ENCODE measurements at places on chromosomes 2 and 18.
A peak's percentile ranks its signal among the peaks of the same experiment; 100 is the strongest.

DNA sequence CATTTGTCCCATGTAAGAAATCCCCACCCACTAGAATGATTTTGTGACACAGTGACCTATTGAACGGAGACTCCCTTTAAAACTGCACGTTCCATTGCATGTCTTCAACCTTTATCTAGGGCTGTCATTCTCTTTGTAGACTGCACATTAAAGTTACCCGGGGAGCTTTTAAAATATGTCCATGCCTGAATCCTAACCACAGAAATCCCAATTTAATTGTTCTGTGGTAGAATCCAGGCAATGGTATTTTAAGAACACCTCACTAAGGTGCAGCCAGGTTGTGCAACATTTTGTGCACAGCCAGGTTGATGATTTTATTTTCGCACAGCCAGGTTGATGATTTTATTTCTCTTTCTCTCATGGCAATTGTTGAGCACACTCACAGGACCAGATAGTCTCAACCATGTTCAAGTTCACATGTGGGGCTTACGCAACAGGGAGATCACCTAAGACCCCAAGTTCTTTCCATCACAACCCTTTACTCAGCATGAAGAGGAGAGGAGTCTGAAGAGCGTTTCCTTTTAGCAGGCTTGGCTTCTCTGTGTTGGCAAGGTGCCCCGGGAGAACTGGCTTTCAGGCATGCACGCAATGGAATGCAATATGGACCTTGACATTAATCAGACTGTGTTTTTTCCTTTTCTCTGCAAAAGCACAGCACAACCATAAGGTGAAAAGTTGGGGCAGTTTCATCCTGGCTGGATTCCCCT lies 467.3 kb upstream of the ETAA1 start:
- peak; percentile 36 for ATAC-seq
- H3K36me3 ChIP-seq, result no peaks in the 10 kb centered on the region
- no peaks in the 10 kb centered on the region for H3K27me3 ChIP-seq
- peaks cover 16% of the 10 kb centered on the region for H3K4me1 ChIP-seq
- H3K4me3 ChIP-seq, result no peak overlapping the region

DNA sequence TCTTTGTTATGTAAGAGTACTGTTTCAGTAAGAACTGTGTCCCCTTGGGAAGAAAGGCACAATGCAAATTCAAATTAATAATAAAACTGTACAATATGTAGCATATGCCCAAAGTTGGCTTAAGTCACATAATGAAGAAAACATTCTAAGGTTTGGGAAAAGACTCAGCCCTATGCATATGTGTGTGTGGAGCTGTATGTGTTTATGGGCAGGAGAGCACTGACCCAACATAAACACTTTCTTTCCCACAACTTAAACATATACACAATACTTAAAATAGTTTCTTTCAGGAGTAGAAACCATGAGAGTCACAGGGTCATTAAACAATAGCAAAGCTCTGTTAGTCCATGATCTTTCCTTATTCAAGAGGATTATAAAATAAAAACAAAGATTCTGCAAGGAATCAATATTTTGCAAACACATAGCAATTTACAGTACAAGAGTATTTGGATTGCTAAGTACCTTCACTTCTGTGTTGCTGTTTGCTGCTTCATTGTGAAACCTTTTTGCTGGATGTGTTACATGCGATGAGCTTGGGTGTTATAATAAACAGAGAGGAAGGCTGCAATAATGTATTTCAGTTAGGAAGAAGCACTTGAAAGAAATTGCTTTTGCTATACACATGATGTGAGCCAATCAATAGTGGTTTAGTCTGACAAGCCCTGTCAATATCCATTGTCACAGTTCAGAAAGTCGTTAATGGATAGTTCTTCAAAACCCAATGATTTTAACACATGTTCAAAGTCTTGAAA lies 347.3 kb downstream of the ARHGAP15 start:
- no peak for ATAC-seq
- H3K27ac ChIP-seq, result no peak overlapping the region
- no peaks in the 10 kb centered on the region for H3K36me3 ChIP-seq
- H3K27me3 ChIP-seq, result no peaks in the 10 kb centered on the region
- peaks cover 41% of the 10 kb centered on the region for H3K4me1 ChIP-seq

- H3K36me3 ChIP-seq, result no peaks in the 10 kb centered on the region
- no peak overlapping the region for H3K4me3 ChIP-seq
- H3K27ac ChIP-seq, result no peak overlapping the region
- H3K27me3 ChIP-seq, result no peaks in the 10 kb centered on the region
- ATAC-seq, result no peak
These were observed 42.3 kb downstream of the AAK1 start for GRCh38 chr2:69601179-69601612.

- H3K36me3 ChIP-seq, result no peaks in the 10 kb centered on the region
- no peaks in the 10 kb centered on the region for H3K4me1 ChIP-seq
- H3K4me3 ChIP-seq, result no peak overlapping the region
- ATAC-seq, result no peak
- H3K27me3 ChIP-seq, result no peaks in the 10 kb centered on the region
- no peak overlapping the region for H3K27ac ChIP-seq
These were observed 683.0 kb downstream of the SLC4A3 start for GRCh38 chr2:220310451-220310861.

- peaks cover 100% of the 10 kb centered on the region for H3K27me3 ChIP-seq
- H3K36me3 ChIP-seq, result no peaks in the 10 kb centered on the region
- peaks cover 76% of the 10 kb centered on the region for H3K4me1 ChIP-seq
- H3K27ac ChIP-seq, result no peak overlapping the region
- no peak for ATAC-seq
These were observed 1.2 kb downstream of the ONECUT2 start for GRCh38 chr18:57436191-57436964.

GRCh38 chr18:1481577-1481976 lies 576.9 kb downstream of the ADCYAP1 start:
- H3K27ac ChIP-seq, result no peak overlapping the region
- H3K27me3 ChIP-seq, result no peaks in the 10 kb centered on the region
- H3K4me1 ChIP-seq, result no peaks in the 10 kb centered on the region
- H3K36me3 ChIP-seq, result no peaks in the 10 kb centered on the region

GRCh38 chr2:14723684-14724083 lies 91.2 kb downstream of the LRATD1 start:
- no peaks in the 10 kb centered on the region for H3K36me3 ChIP-seq
- H3K4me1 ChIP-seq, result peaks cover 7% of the 10 kb centered on the region
- no peak overlapping the region for H3K4me3 ChIP-seq
- no peak overlapping the region for H3K27ac ChIP-seq
- no peak for ATAC-seq

GRCh38 chr2:199933466-199933865 lies 21.8 kb downstream of the TYW5 start:
- ATAC-seq, result no peak
- peaks cover 74% of the 10 kb centered on the region for H3K36me3 ChIP-seq
- H3K4me3 ChIP-seq, result no peak overlapping the region
- H3K4me1 ChIP-seq, result no peaks in the 10 kb centered on the region

DNA sequence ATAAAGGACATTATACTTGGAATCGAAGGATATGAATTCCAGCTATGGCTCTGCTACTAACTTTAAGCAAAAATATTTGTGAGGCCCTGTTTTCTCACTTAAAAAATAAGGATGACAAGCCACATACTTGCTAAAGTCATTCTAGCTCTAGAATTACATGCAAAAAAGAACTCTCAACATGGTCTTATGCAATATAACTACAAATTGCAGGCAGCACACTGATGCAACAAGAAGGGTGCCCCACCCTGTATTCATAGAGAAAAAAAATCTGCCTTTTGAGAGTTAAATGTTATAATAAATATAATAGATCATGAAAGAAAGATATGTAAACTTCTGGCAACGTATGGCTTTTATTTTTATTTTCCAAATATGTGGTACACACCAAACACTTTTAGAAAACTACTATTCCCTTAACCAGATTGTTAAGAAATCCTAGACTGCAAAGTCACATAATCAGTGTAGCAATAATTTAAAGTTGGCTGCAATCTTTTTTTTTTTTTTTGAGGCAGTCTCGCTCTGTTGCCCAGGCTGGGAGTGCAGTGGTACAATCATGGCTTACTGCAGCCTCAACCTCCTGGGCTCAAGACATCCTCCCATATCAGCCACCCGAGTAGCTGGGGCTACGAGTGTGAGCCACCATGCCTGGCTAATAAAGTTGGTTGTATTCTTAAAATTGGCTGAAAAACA lies 40.2 kb upstream of the WDSUB1 start:
- no peaks in the 10 kb centered on the region for H3K27me3 ChIP-seq
- no peak overlapping the region for H3K4me3 ChIP-seq
- peak; percentile 87 for ATAC-seq
- peaks cover 4% of the 10 kb centered on the region for H3K36me3 ChIP-seq
- H3K4me1 ChIP-seq, result no peaks in the 10 kb centered on the region

DNA sequence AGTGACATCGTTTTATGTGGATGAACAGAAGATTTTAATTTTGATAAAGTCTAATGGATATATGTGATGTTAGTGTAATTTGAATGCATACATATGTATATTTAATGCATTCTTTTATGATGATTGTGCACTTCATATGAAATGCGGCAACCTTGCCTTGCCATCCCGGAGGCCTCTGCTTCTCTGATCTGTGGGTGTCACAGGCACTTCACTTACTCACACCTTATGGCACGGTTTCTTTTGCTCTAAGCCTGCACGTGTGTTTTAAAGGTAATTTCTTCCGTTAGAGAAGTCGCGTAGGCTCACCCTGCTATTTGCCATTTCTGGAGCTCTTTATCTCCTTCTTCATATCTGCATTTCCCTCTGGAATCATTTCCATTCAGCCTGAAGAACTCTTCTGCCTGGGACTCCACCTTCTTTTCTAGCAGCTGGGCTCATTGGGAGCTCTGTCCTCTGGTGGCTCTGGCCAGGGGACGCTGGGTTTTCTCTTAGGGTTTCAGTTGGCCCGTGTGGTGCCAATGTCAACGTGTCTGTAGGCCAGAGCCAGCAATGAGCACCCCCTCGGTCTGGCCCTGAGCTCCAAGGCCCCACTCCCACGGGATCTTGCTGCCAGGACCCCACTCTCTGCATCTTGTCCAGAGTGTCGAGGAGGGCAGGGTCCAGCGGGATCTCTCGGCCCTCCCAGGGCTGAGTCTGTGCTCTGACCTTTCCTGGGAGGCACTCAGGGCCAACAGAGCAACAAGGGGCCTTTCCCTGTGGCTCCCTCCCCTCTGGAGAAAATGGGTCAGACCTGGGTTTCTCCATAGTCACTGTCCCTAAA lies 97.3 kb downstream of the RTP5 start:
- peaks cover 7% of the 10 kb centered on the region for H3K4me1 ChIP-seq
- no peak overlapping the region for H3K4me3 ChIP-seq
- no peak for ATAC-seq
- H3K36me3 ChIP-seq, result peaks cover 11% of the 10 kb centered on the region
- no peak overlapping the region for H3K27ac ChIP-seq
- no peaks in the 10 kb centered on the region for H3K27me3 ChIP-seq

DNA sequence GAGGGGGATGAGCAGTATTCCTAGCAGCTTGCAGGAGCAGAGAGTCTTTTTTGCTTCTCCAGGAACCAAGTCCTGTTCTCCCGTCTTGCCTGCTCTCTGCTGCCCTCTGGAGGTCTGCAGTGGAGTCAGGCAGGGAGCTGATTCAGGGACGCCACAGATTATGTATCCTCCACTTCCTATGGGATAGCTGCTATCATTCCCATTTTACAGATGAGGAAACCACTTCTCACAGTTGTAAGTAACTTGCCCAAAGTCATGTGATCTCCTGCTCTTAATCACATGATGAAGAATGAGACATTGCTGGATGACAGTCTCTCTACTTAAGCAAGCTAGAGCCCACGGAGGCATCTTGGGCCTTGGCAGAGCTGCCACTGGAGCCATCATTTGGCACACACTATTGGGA lies 8.3 kb downstream of the SLC4A5 start:
- peak; percentile 85 for ATAC-seq
- H3K4me3 ChIP-seq, result no peak overlapping the region
- no peaks in the 10 kb centered on the region for H3K36me3 ChIP-seq
- no peaks in the 10 kb centered on the region for H3K27me3 ChIP-seq
- no peaks in the 10 kb centered on the region for H3K4me1 ChIP-seq

- H3K27me3 ChIP-seq, result no peaks in the 10 kb centered on the region
- ATAC-seq, result no peak
- H3K4me1 ChIP-seq, result peaks cover 87% of the 10 kb centered on the region
- H3K27ac ChIP-seq, result no peak overlapping the region
- no peaks in the 10 kb centered on the region for H3K36me3 ChIP-seq
These were observed 81.3 kb downstream of the LIMS1 start for GRCh38 chr2:108615480-108616090.

DNA sequence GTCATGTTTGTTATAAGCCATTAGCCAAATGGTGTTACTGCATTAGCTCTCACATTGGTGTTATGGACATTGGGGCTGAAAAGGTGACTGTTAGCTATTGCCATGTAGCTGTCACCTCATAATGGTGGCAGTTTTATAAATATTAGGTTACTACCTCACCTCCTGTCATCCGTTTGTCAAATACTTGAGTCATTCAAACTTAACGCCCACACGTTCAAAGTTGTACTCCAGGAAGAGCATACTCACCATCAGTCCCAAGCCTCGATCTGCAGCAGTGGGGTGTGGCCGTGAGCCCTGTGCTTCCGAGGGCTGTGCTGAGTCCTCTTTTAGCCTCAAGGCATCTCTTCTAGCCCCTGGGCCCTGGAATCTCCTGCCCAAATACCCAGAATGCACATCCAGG lies 87.3 kb downstream of the PDK1 start:
- no peak overlapping the region for H3K27ac ChIP-seq
- H3K27me3 ChIP-seq, result no peaks in the 10 kb centered on the region
- H3K4me1 ChIP-seq, result no peaks in the 10 kb centered on the region
- H3K36me3 ChIP-seq, result no peaks in the 10 kb centered on the region
- H3K4me3 ChIP-seq, result no peak overlapping the region

DNA sequence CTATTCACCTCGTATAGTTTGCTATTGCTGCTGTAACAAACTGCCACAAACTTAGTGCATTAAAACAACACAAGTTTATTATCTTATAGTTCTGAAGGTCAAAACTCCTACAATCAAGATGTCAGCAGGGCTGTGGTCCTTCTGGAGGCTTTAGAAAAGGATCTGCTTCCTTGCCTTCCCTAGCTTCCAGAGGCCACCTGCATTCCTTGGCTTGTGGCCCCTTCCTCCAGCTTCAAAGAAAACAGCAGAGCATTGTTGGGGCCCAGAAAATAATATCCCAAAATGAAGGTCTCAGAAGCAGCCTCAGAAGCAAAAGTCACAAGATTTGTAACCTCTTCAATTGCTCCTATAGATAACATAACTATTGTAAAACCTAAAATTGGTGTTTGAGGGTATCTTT lies 100.6 kb downstream of the HNRNPLL start:
- H3K27me3 ChIP-seq, result no peaks in the 10 kb centered on the region
- H3K36me3 ChIP-seq, result no peaks in the 10 kb centered on the region
- no peak overlapping the region for H3K4me3 ChIP-seq

Data from gastroesophageal sphincter (tissue), 4 donors.